GM04503 (cell line): ENCODE measurements at places on chromosomes 2 and 18.

- DNase-seq = no peak
These were observed 314.8 kb downstream of the TSN start for GRCh38 chr2:122070241-122070731.

GRCh38 chr2:191818725-191819350, 28.1 kb downstream of the CAVIN2 start:
- no peak for DNase-seq

DNA sequence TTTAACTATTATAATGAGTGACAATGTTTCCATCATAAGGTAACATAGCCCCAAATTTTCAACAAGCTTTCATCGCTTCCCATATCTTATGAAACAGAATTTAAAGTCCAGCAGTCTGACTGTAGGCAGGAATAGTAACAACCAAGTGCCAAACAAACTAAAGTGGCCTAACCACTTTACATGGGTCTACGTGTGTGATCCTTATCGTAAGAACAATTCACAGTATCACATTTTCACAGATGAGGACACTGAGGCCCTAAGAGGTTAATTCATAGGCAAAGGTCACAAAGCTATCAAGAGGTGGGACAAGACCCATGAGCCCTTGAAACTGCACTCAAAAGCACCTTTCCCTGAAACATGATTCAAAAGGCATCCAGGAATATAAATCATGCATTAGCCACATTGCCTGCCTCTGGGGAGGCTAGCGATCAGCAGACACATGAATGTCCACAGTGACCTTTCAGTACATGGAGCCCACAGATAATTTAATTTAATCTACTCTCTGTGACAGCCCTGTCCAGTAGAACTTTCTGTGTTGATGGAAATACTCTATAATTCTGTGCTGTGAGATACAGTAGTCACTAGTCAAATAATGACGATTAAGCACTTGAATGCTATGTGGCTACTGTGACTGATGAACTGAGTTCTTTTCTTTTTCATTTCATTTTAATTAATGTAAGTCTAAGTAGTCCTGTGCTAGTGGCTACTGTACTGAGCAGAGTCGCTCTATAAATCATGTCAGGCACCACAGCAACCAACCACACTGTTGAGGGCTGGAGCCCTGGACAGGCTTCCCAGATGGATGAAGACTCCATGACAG, 30.3 kb downstream of the KIDINS220 start:
- DNase-seq = no peak

GRCh38 chr2:175432793-175433192, 251.3 kb upstream of the ATP5MC3 start:
- no peak for DNase-seq

GRCh38 chr2:9286554-9287399, 80.2 kb downstream of the ASAP2 start:
- peak; percentile 34 for DNase-seq

DNA sequence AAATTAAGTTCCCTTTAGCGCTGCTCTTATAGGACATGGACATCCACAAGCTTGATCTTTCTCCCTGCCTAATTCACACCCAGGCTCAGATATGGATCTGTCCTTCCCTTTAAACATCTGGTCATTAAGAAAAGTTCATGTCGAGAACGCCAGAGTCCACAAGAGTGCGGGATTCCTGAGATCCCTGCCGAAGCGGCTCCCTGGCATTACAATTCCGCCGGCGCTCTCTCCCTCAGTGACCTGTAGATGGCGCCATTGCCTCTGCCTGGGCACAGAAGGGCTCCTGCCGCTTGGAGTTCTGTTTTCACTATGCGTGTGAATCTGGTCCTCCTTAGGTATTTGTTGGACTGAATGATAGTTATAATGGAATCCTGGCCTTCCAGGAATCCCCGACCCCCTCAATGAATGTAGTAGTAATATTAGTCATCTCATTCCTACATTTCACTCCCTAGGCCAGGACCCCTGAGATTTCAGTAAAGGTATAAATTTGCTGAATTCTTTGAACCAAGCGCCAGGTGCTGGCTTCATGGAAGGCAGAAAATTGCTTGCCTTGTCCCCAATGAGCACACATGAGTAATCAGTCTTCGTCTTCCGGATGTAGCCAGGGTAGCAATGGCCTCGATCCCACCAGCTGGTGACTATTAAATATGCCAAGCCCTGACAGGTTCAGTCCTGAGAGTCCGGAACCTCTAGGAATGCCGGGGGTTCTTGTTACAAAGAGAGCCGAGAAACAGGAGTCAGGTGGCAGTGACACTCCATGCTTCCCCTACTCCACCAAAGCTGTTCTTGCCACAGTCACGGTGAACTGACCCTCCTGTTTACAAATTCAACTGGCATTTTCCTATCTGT, 26.4 kb upstream of the CD207 start:
- DNase-seq = peak; percentile 22

- DNase-seq = no peak
These were observed 30.1 kb upstream of the BZW1 start for GRCh38 chr2:200781616-200782015.

GRCh38 chr18:37514953-37515352, 50.6 kb downstream of the CELF4 start:
- no peak for DNase-seq

GRCh38 chr2:216274194-216274840, 98.0 kb downstream of the MARCHF4 start:
- DNase-seq = peak; percentile 36

- no peak for DNase-seq
These were observed 63.6 kb downstream of the ASXL2 start for GRCh38 chr2:25814681-25815080.

GRCh38 chr2:69203166-69203985, 183.7 kb downstream of the GFPT1 start:
- DNase-seq = no peak

DNA sequence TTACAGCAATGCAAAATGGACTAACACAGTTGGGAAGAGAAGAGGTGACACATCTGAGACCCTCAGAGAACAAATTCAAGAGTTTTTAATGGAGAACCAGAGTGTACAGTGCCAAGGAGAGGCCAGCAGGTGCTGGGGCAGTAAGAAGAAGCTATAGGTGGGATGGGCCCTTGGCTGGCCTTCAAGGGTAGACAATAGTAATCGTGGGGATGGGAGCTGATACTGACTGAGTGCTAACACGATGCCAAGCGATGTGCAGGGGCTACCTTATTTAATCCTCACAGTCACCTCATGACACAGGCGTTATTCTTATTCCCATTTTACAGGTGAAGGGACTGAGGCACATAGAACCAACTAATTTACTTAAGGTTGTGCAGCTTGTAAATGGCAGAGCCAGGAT, 131.9 kb upstream of the ID2 start:
- DNase-seq = no peak

GRCh38 chr2:60553495-60554073, at the start of gene BCL11A:
TSS of gene BCL11A (minus strand) at chr2:60553654. CDS start at chr2:60553270, 384 bp downstream.
- DNase-seq = no peak

GRCh38 chr18:5451150-5451549, 92.6 kb downstream of the EPB41L3 start:
- no peak for DNase-seq

DNA sequence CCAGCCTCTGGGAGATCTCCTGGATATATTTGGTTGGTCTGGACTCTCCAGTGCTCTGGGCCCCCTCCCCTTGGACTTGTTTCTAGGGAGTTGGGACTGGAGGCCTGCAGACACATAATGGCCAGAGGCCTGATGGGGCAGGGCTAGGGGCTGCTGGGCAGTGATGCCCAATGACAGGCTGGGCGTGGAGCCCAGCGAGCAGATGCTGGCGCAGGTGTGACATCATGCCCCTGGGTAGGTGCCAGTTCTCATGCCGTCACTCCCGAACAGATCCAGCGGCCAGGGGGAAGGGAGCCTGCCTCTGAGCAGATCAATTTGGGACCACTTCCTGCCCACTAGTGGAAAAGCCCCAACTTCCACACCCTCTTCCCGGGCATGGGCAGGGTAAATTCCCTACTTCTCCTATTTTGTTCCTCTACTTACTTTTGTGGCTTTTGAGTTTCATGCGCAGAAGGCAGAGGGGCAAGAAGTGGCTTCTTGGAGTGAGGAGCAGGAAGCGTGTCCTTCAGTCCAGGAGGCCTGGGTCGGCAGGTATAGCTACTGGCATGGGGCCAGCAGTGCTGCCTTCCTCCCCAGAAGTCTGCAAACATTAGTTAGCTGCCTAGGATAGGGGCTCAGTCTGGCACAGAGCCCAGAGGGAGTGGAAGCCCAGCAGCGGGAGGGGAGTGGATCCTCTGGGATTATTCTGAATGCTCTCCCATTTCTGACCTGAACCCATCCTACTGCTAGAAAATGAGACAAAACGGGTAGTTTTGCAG, 6.1 kb downstream of the MPV17 start:
- no peak for DNase-seq

- DNase-seq = no peak
These were observed 228.7 kb downstream of the LRATD1 start for GRCh38 chr2:14861181-14861580.

DNA sequence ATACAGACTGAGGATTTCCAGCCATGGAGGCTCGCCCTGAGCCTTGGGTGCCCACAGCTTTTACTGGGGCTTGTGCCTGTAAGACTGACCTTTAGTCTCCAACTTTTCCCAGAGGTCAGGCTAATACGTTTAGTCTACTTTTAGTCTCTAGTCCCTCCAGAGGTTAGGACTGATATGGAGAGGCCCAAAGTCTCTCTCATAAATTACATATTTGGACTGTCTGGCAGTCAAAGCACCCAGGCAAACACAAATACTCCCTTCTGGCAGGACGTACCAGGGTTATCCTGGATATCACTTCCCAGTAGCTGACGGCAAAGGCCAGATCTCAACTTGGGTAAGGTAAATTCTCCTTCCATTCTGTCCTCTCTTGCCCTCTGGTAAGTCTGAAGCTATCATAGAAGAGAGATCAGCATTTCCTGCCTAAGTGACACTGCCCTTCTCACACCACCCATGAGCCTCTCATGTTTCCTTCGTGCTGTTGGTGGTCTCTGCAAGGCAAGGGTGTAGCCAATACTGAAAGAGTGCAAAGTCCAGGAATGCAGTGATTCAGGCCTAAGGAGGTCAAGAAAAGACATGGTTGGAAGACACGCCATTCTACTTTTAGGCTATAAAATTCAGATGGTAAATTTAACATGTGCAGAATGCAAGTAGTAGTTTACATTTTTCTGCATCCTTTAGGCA, 69.3 kb upstream of the NEDD4L start:
- no peak for DNase-seq

DNA sequence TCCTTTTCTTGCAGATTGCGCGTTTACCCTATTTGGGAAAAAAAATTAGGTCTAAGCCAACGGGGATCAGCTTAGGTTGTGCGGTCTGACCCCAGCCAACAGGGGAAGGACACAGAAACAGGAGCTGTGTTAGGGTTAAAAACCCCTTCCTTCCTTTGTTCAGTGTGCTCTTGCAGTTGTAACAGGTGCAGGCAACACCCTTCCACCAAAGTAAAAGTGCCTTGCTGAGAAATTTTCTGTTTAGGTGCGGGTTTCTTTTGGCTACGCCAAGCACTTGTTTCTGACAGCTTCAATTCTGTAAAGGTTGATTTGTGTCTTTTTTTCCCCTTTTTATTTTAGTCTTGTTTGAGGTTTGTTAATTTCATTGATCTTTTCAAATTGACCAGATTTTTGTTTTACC, 92.5 kb downstream of the PTPN4 start:
- no peak for DNase-seq

DNA sequence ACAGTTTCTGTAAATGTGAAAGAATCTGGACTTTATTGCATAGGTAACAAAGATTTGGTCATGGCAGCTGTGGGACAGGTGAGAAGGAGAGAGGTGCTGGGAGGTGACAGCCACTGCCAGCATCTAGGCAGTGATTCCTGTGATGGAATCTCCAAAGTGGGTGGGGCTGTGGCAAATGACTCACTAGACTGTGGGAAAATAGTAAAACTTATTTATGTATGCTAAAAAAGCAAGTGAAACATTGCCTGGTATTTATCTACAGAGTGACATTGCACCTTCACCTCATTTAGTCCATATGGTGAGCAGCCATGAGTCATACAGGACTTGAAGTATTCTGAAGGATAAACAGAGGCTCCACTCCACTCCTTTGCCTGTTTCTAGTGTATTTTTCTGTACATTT, 145.3 kb upstream of the MEX3C start:
- DNase-seq = no peak

DNA sequence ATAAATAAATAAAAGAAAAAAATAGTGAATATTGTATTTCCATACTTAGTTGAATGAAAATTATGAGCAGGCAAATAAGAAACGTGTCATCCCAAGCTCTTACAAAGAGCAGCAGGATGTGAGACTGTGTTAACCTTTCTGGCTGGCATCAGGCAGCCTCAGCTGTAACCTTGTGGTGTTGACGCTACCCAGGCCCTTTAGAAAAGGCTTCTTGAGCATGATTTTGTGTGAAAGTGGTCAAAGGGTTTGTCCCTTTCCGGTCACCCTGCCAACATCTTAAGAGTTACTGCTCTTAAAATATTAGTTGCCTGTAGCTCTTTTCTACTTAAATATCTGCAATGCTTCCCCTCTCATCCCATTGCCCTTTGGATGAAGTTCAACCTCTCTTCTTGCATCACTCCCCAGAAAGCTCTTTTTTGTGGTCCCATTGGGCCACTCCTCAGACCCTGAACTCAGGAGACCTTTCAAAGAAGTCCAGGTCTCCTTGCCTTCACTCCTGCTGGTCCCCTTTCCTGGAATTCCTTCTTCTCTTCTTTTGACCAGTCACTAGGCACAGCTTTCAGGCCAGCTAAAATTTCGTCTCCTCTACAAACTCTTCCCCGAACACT, 35.0 kb downstream of the RHOB start:
- no peak for DNase-seq

DNA sequence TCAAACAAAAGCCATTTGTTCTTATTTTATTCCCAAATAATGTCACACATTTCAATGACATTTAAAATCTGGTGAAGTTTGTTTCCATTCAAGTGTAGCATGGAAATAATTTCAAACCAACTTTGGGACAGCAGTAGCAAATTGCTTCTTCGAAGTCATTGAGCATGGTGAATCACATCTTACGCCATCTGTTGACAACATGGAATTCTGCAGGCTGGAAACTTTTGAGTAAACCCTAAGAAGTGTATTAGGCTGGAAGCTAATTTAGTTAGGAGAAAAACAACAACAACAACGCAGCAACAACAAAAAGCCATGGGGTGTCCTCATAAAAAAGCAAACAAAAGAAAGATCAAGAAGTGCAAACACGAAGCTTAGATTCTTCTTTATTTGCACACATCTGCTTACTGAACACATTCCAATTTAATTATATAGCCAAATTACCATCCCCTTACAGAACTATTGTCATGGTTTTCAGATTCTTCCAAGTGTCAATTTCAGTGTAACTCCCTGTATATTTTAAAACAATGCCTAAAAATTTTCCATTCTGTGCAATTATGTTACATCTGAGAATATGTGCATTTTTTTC, 659.0 kb upstream of the CDH7 start:
- no peak for DNase-seq
